Cerebellar nuclear complex (tissue), 1 donor: ENCODE measurements at places on chromosomes 6 and 20.

- no peak for DNase-seq
Observed at GRCh38 chr6:6689400-6690143, 101.1 kb downstream of the LY86 start.

DNA sequence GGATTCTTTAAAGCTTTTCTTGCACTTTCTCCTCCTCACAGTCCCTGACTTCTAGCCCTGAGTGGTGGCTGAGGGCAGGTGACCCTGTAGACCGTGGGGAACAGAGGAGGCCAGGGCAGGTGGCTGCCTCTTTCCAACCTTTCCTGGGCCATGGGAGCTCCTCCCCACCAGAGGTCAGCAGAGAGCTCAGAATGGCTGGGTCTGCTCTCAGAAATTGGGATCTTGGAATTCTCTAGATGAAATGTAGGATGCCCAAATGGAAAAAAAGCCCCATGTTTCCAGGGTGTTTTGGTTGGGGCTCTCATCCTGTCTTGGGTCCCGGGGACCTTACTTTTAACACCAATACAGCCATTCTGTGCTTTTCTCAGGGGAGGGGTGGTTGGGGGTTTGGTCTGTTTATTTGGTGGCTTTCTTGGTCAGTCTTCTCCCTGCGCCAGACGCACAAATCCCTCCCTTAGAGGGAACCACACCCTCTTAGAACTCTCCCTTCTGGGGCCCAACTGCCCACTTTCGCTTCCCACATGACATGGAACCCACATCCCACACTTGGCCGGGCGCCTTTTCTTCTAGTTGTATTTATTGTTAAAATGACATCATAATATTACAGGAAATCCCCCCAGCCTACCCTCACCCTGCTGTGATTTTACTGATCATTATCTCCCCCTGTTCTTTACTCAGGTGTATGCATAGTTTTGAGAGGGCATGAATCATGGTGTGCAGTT, 17.9 kb downstream of the GNAS start:
- peak; percentile 52 for DNase-seq

- no peak for DNase-seq
Observed at GRCh38 chr6:35486005-35486925, 10.6 kb downstream of the TEAD3 start.

DNA sequence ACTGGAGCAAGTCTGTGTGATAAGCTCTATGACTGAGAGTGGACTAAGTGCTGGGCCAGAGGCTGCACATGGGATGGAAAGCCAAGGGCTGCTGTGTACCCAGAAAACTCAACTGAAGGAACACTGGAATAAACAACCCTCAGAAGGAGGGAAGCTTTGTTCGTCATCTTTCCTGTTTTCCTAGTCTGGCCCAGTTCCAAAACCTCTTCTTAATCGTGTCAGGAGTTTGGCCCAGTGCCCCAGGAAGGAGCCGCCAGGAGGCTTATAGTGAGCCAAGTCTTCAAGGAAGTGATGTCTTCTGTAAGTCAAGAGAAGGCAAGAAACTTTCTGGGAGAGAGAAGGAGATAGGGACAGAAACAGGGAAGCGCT, 23.3 kb upstream of the TOP1 start:
- no peak for DNase-seq

DNA sequence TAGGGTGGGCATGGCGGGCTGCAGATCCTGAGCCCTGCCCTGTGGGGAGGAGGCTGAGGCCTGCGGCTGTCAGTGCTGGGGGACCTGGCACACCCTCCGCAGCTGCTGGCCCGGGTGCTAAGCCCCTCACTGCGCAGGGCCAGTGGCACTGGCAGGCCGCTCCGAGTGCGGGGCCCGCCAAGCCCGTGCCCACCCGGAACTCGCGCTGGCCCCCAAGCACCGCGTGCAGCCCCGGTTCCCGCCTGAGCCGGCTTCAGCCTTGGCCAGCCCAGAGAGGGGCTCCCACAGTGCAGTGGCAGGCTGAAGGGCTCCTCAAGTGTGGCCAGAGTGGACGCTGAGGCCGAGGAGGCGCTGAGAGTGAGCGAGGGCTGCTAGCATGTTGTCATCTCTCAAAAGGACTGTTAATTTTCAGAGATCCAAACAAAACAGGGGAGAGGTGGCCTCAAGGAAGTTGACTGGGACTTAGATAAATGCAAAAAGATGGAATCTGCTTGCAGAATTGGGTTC, 74.5 kb upstream of the RBM24 start:
- no peak for DNase-seq

DNA sequence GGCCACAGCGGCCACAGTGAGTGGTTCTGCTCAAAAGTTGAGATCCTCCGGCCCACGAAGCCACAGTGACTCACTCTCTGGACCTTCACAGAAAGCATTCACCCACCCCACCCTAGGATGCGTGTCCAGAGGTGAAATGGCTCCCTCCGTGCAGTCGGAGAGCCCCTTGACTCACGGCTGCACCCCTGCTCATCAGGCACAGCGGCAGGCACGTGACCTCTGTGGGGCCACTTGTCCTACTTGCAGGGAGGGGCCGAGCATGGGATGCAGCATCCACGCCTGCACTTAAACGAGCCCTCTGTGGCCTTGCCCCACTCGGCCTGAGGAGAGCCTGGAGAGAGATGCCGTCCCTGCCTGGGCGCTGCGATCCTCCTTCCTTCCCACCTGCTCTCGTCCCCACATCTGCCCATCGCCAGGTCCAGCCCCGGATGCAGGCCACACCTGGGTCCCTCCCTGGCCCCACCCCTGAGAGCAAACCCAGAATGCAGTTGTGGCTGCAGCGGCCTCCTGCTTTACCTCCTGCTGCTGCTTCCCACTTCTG, 28.7 kb downstream of the NTSR1 start:
- DNase-seq: no peak

GRCh38 chr6:149901444-149902140, 3.7 kb upstream of the RAET1E start:
- DNase-seq: no peak

GRCh38 chr20:49699200-49699992, 14.3 kb downstream of the B4GALT5 start:
- no peak for DNase-seq

- peak; percentile 70 for DNase-seq
Observed at GRCh38 chr6:33585403-33586107, 5.5 kb upstream of the BAK1 start.

- no peak for DNase-seq
Observed at GRCh38 chr20:21156266-21156665, 30.4 kb downstream of the KIZ start.

DNA sequence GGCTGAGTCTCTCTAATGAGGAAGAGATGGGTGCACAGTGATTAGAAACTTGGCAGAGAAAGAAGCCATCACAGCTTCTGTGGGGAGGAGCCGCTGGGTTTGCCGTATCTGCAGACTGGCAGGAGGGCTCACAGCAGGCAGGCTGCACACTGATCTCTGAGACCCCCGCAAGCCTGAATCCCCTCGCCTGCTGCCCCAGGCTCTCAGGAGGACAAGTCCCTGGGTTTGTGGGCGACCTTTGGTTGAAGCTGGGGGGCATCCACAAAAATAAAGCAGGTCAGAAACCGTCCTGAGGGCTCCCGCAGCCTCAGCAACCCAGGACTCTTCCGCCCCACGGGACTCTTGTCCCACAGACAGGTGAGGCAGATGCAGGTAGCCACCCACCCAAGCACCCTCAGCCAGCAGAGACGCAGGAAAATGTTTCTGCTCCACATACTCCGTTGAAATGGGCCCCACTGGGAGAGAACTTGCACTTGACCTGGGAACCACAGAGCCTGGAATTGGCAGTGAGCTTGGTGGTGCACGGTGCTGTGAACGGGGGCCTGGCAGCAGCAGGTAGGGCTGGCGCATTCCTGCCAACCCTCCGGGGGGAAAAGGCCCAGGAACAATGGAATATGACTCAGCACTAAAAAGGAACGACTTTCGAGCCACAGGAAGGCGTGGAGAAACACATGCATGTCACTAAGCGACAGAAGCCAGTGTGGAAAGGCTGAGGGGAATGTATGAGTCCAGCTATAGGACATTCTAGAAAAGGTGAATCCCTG, 89.9 kb downstream of the YTHDF1 start:
- no peak for DNase-seq

GRCh38 chr6:159109391-159109790, 59.8 kb upstream of the FNDC1 start:
- no peak for DNase-seq

- DNase-seq: no peak
Observed at GRCh38 chr6:53201270-53201669, 52.6 kb upstream of the GCM1 start.

- DNase-seq: no peak
Observed at GRCh38 chr20:42378826-42379225, 760.6 kb upstream of the CHD6 start.

- no peak for DNase-seq
Observed at GRCh38 chr6:58290177-58290576, 972.7 kb downstream of the PRIM2 start.

DNA sequence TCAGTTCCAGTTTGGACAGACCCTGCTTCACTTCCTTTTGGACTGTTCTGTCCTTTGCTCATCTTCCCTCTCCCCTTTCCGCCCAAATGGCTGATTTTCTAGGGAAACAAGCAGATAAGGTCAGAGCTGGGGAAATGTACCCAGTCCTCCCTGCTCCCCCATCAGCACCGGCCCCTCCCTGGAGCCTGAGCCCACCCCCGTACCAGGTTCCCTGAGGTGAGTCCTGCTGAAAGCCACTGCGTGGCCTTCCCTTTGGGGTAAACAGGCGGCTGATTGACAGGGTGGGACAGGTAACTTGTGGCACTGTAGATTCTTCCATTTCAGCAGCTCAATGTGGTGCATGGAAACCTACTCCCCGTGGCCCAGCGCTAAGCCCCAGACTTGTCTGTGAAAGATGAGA, 70.5 kb downstream of the NPEPL1 start:
- no peak for DNase-seq

GRCh38 chr6:14732844-14733757, 512.8 kb upstream of the JARID2 start:
- no peak for DNase-seq

- DNase-seq: no peak
Observed at GRCh38 chr20:35296101-35296554, 3.9 kb upstream of the FAM83C start.

DNA sequence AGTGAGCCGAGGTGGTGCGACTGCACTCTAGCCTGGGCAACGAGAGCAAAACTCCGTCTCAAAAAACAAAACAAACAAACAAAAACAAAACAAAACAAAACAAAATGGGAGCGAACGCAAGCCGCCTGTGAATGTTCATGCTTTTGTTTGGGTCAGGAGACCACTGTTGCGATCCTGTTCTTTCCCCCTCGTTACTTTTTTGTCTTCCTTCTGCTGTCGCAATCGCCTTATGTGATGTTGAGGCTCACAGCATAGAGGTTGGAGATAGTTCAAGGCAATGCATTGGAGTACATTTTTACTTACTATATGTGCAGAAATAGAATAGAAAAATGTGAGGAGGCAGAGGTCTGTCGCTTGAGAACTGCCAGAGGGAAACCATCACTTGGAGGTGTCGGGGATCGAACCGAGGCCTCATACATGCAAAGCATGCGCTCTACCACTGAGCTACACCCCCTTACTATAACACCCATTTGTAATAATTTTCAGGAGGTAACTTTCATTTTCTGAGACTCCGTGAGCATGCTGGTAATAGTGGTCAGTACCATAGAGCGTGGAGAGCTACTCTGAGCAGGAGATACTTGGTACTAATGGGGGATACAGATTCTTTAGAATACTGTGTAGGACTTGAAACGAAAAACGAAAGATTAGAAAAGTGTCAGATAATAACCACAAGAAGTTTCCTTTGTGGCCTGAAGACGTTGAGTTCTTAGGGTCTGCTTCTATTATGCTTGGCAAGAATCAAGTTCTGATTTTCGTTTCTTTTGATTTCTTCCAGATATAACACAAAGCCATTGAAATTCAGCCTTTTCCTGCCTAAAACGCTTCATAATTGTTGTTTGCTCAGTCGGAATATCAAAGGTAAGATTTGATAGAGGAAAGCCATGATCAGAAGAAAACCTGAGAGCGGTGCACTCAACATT, 121.1 kb downstream of the TRIM27 start:
- DNase-seq: no peak

DNA sequence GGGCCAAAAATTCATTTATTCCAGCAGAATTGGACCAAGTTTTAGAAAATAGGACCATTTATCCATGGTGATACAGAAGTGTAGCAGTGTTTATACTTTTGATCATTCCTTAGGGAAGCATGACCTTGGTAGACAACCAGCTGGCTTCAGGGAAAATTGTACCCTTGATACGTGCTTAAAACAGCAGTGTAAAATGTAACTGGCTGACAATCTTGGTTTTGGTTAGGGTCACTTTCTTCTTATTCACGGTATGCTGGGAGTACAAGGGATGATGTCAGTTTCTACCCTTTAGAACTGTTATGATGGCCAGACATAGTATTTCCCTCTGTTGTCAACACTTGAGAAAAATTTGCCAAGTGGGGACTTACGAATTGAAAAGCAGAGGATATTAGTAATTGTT, 157.1 kb downstream of the BCKDHB start:
- DNase-seq: no peak

- no peak for DNase-seq
Observed at GRCh38 chr6:45655745-45656476, 278.2 kb upstream of the SUPT3H start.

- DNase-seq: no peak
Observed at GRCh38 chr20:50930976-50931305, 296 bp downstream of the ADNP start.

GRCh38 chr6:28867086-28867409, 56.7 kb downstream of the TRIM27 start:
- DNase-seq: no peak

GRCh38 chr6:107228754-107229153, 113.4 kb upstream of the BEND3 start:
- DNase-seq: no peak

DNA sequence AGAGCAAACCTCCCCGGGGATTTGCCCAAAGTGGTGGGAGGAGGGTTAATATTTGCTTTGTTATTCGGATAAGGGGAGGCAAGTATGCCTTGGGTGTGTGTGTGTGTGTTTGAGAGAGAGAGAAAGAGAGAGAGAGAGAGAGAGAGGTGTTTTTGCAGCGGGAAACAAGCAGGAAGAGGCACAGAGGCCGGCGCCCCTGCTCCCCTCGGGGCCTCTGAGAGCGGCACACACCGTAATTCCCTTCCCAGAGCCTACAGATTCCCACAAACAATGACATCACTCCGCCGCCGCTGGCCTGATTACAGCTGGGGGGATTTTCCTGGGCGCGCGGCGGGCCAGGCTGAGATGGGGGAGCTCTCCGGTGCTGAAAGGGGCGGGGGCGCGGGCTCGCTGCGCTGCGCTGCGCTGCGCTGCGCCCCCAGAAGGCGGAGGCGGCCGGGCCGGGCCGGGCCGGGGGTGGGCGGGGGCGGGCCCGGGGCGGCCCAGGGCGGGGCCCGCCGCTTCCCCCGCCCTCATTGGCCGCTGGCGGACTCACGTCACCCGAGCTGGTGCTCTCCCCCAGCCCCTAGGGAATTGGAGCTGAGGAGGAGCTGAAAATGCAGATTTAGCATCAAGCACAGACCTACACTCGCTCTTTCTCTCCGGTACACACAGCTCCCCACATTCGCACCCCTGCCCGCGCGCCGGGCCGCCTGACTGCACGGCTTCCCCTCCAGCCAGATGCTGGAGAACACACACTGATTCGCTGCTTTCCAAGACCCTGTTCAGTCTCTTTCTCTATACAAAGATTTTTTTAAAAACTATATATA, at the start of gene PCSK2:
Gene PCSK2, plus strand, starts transcription at position 631 of the 809 bp plus-strand sequence. CDS start 266 bp downstream, outside the sequence.
- peak; percentile 85 for DNase-seq

GRCh38 chr20:53284256-53284655, 309.4 kb downstream of the ZNF217 start:
- no peak for DNase-seq

GRCh38 chr6:16420715-16421461, 182.5 kb downstream of the GMPR start:
- no peak for DNase-seq

GRCh38 chr6:163777716-163778115, 363.2 kb downstream of the QKI start:
- DNase-seq: no peak

GRCh38 chr20:12936020-12936419, 72.8 kb upstream of the SPTLC3 start:
- no peak for DNase-seq

GRCh38 chr6:127907960-127908640, 7.2 kb upstream of the THEMIS start:
- DNase-seq: no peak
